CD4-positive, alpha-beta T cell treated with Interleukin-10 for 1 hour (primary cell): ENCODE measurements at places on chromosomes 4 and X.
A peak's percentile ranks its signal among the peaks of the same experiment; 100 is the strongest.

DNA sequence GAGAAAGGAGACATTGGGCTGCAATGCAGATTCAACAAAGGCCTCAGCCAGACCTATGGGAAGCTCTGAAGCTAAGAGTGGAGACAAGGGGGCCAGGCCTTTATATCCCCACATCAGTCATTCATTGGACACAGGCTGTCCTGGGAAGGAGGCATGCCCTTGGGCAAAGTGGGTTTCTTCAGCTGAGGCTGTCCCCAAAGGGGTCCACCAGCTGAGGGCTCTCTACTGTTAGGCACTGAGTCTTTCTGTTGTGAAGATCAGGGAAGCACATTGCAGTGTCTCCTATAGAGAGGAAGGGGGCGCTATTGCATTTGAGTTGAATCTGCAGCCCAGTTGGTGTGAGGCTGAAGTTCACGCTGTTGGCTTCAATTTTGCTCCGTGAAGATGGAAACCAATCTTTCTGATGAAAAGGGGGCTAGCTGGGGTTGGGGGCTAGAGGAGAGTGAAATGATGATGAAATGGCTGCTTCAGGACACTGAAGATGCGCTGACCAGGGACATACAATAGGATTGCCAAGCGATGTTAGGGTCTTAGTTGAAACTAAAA, 48.0 kb downstream of the SLC25A5 start:
- DNase-seq: peak; percentile 72

- no peak for DNase-seq
Measured at GRCh38 chrX:13520351-13520750, 49.0 kb upstream of the EGFL6 start.

- no peak for DNase-seq
Measured at GRCh38 chr4:55303760-55304165, 42.3 kb upstream of the SRD5A3 start.

- DNase-seq: no peak
Measured at GRCh38 chr4:41041551-41041950, 172.8 kb downstream of the APBB2 start.

DNA sequence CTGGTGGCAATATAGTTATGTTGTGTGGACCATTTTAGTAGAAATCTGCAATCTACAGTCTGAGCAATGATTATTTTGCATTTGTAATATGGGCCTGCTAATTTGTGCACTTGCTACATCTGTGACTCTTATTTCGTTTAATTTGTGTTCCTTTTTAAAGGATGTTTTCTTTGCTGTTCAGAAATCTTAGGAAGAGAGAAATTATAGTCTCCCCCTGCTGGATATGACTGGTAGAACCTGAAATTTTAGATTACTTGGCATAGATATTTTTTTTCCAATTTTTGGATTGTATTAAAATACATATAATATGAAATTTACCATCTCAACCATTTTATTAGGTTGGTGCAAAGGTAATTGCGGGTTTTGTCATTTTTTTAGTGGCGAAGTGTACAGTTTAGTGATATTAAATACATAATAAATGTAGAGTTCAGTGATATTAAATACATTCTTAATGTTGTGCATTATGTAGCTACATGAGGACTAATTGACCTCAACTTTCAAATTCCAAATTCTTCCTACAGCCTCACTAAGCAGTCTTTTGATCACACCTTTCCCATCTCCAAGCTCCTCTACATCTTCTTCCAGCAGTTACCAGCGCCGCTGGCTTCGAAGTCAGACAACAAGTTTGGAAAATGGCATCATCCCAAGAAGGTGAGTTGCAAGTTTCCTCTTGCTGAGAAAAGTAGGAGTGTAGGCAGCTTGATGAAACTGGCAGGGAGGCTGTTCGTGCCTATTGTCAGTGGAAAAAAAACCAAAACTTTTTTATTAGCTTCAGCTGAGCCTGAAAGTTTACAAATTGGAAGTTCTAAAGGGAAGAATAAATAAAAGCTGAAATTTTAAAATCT, 82.2 kb downstream of the FNIP2 start:
- DNase-seq: peak; percentile 43

GRCh38 chr4:159127745-159128518, 25.1 kb downstream of the RAPGEF2 start:
- no peak for DNase-seq

DNA sequence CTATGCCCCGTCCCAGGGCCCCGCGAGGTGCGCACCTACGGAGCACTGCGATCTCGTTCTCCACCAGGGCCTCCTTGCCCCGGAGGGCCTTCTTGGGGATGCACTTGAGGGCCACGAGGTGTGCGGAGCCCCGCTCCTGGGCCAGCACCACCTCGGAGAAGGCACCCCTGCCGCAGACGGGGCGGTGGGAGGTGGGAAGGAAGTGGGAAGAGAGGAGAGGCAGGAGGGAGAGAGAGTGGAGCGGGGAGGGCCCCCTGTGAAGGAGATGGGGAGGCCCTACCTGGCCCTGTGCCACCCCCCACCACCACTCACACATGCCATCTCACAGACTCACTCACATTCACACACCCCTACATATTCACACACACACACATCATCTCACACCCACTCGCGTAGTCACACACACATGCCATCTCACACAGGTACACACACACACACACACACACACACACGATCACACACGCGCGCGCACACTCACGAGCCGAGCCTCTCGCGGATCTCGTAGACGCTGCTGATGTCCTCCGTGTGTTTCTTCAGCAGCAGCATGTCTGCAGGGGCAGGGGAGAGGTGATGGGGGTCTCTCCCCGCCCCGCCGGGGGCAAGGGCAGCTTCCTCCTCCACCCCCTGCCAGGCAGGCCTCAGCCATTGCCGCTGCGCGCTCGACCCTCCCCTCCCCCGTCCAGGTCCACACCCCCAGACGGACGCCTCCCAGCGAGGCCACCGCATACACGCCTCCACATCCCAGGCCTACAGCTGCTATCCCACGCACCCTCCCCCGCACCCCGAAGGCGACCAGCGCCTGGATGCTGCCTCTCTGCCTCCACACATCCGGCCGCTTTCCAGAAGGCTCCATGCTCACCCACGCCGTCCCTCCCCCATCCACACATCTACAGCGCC, 834 bp downstream of the PNCK start:
- DNase-seq: no peak

GRCh38 chrX:144730471-144730870, 516.8 kb upstream of the SPANXN1 start:
- DNase-seq: no peak

DNA sequence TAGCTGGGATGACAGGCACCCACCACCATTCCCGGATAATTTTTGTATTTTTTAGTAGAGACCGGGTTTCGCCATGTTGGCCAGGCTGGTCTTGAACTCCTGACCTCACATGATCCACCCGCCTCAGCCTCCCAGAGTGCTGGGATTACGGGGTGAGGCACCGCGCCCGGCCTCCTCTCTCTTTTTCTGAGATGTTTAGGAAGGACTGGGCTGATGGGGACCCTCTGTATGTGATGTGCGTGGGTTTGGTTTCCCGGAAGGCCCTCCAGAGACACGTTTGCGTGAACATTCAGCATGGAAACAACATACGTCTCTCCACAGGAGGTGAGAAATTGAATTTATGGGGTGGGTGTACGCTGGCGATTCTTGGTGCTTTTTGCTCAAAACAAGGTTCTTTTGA, 18.6 kb downstream of the SHOX start:
- no peak for DNase-seq

DNA sequence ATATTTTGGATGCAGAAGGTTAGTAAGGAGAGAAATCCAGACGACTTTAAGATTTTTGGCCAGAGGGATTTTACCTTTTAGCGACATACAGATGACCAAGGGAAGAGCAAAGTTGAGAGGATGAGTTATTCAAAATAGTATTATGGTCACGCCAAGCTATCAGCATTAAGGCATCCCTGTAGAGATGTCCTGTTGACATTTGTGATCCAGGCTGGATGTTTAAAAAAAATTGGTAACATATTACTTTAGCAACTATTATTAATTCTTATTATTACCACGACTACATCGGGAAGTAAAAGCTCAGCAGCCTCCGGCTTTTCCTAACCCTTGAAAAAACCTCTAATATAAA, 562 bp upstream of the OSTC start:
- no peak for DNase-seq

GRCh38 chrX:88424071-88424470, 323.0 kb upstream of the CPXCR1 start:
- DNase-seq: no peak

DNA sequence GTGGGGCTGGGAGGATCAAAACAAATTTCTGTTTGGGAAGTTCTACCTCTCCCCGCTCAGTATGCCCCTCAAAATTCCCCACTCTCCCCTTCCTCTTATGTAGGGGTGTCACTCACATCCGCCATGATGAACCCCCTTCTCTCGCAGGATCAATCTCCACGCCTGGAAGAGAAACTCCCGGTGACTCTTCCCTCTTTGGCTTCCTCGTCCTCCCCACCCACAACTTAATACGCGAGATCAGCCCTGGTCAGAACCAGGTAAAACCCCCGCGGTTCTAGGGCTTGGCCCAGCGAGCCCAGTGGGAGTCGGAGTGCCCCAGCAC, 427 bp downstream of the LAMTOR3 start:
- no peak for DNase-seq

- no peak for DNase-seq
Measured at GRCh38 chr4:109041463-109042360, 260.7 kb downstream of the COL25A1 start.

- DNase-seq: no peak
Measured at GRCh38 chr4:819401-820229, 6.3 kb downstream of the CPLX1 start.

DNA sequence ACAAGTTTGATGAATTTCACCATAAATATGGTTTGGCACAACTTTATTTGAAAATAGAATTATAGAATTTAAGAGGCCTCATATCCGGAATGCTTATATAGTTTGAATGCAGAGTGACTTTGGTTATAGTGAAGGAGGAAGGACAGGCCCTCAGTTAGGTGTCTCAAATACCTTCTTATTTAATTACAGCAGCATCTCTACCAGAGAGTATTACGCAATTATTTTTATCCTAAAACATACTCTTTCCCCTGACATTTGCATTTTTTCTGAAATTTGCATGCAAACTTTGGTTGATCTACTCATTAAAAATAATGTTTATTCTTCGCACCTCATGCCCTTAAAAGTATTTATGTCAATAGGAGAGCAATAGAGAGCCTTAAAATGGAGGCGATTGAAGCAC, 305.4 kb downstream of the PACRGL start:
- DNase-seq: no peak

- no peak for DNase-seq
Measured at GRCh38 chrX:150889131-150889530, 9.3 kb downstream of the CD99L2 start.

GRCh38 chrX:55702671-55703070, 14.9 kb upstream of the RRAGB start:
- no peak for DNase-seq

DNA sequence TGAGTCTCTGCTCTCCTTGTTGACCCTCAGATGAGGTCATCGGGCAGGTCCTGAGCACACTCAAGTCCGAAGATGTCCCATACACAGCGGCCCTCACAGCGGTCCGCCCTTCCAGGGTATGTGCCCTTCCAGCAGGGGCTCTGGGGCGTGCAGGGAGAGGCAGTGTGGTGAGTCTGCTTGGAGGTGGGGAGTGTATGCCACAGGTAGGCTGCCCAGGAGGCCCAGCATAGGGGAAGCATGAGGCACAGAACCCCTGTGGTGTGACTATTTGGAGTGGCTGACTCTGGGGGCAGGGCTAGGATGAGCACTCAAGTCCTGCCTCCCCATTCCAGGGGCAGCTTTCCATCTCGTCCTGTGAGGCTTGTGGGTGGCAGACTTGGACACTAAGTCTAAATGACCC, 3.3 kb upstream of the GDI1 start:
- no peak for DNase-seq

GRCh38 chr4:182746876-182747275, 170.3 kb downstream of the DCTD start:
- no peak for DNase-seq

DNA sequence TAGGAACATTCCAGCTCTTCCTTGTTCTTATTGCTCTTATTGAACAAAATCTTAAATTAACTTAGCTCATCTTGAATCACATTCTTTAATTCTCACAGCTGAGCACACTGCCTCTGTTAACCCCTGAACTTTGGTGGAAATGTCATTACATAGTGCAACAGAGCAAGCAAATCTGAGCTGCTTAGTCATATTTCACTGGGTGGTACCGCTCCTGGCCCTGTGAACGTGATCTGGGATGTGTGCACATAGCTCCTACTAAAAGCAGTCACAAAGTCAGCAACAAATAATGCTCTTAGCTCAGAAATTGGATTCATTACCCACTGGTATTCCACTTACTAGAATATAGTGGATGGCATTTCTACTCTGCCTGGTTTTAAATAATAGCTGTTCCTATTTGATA, 27.9 kb downstream of the ARHGEF6 start:
- DNase-seq: no peak

DNA sequence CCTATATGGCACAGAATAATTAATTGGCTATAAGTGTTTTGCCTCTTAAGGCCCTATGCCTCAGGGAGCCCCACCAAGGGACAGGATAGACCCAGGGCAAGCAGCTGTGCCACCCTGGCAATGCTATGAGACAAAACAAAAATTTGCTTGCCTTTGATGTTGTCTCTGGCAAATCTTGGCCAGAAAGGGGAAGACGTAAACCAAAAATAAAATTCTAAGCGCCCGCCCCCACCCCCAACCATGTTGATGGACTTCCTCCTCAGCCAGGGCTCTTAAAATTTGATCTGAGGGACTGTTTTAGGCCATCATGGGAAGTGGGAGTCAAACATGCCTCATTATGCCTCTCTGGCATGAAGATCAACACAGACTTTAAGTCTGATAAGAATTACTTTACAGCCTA, 130.5 kb upstream of the APOOL start:
- DNase-seq: no peak

GRCh38 chr4:183639291-183639690, 19.7 kb downstream of the RWDD4 start:
- no peak for DNase-seq

DNA sequence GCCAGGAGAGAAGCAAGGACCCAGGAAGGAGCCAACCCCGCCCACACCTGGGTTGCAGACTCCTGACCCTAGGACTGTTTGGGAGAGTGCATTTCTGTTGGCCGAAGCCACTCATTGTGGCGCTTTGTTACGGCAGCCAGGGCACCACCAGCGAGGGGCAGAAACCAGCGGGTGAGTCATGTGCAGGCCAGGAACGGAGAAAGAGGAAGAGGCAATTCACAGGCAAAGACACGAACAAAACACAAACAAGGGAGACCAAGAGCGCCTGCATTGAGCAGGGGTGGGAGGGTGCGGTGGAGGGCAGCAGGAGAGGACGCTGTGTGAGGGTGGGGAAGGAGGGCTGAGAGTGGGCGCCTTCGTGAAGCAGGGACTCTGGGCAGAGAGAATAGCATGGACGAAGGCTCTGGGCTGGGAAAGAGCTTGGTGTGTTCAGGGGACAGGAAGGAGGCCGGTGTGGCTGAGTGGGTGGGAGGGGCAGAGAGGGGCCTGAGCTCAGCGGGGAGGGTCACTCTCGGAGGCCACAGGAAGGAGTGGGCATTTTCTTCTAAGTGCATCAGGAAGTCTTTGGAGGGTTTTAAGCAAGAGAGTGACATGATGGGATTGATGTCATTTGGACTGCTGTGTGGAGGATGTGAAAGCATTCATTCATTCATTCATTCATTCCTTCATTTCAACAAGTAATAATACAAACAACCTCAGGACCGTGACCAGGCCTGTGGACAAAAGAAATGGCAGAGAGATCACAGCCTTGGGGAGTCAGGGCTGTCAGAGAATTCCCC, 12.2 kb upstream of the WFS1 start:
- DNase-seq: no peak
